Posterior vena cava (tissue), 2 donors: ENCODE measurements at places on chromosomes 7 and 10. TPM values are rescaled to one million over a fixed set of nuclear protein-coding genes. Genes with fewer than 3 reads are reported as not detected.

GRCh38 chr7:140924019-140924820 lies 509 bp downstream of the BRAF start:
- peak; percentile 94 for DNase-seq

DNA sequence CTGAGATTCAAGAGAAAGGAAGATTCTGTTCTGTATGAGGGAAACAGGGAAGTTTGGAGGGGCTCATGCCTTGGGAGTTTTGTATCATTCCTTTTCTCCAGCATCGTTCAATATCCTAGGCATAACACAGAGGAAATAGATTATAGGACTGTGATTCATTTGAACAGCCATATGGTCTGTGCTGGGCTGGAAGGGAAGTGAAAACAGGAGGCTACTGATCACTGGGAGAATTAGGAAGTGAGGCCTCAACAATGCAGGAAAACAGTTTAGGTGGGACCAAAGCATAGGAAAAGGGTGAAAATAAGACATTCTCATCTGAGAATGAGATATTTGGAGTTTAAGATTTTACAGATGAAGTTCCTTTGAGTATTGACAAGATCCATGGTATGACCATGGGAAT lies 70.7 kb upstream of the MKX start:
- DNase-seq: no peak

DNA sequence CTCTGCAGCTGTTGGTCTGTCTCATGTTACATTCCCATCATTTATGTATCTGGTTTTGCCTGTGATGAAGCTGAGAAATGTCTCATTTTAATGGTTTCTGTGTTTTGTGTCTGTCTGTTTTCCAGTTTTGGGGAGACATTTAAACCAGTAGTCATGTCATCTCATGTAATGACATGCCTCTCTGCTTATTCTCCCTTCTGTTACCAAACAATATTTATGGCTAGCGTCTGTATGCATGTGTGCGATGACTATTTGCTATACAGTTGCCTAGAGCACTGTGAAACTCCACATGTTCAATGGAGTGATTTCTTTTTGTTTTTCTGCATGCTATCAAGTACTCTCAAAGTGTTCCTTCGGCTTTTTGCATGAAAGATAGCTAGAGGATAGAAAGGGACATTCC lies 132.0 kb downstream of the ST7 start:
- no peak for DNase-seq

DNA sequence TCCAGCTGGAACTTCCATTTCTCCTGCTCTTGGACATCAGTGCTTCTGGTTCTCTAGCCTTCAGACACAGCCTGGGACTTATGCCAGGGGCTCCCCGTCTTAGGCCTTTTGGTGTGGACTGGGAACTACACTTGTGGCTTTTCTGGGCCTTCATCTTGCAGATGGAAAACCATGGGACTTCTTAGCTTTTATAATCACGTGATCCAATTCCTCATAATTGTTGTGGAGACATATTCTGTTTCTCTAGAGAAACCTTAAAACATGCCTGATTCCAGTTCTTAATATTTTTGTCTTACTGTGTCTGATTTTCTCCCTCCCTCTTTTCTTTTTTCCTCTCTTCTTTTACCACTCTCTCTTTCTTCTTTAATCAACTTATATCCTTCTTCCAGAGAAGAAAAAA lies 224.2 kb upstream of the FOXP2 start:
- no peak for DNase-seq

DNA sequence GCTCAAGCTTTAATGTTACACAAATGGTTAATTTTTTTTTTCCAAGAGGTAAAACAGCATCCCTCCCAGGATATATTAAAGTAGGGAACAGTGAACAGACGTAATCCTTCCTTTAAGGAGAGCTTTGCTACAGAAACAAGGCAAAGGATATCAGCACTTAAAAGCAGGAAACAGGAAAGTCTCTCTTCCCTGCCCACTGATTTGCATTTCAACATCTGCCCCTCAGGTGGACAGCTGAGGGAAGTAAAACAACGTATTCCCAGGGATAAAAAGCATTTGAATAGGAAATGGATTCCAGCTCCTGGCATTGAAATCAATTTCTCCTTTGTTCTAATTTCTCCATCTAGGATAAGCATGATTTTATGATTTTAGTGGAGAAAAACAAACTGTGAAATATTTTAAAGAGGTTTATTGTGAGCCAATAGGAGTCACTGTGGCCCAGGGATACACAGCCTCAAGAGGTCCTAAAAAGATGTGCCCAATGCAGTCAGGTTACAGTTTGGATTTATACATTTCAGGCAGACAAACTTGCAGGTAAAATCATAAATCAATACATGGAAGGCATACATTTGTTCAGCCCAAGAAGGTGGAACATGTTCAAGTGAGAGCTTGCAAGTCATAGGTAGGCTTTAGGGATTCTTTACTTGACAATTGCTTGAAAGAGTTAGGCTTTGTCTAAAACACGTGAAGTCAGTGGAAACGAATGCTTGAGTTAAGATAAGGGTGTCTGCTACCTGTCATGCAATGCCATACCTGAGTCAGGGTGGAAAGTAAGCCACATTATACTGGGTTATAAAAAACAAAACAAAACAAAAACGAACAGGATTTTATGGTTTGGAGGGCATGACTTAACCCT lies 286.2 kb upstream of the VWC2 start:
- DNase-seq: no peak

DNA sequence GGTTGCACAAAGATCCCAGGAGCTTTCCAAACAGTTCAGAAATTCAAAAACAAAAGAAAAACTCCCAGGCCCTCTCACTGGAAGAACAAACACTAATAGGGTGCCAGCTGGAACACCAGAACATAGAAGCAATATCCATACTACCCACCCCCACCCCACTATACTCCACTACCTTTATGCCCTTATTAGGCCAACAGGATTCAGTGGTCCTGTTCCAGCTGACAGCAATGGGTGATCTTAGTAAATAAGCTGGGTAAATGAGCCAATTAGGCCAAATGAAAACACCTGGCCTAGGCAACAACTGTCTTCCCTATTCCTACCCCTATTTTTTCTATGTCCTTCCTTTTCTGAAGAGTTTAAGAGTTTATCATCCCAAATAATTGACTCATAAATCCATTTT lies 11.7 kb downstream of the NOC3L start:
- DNase-seq: no peak

DNA sequence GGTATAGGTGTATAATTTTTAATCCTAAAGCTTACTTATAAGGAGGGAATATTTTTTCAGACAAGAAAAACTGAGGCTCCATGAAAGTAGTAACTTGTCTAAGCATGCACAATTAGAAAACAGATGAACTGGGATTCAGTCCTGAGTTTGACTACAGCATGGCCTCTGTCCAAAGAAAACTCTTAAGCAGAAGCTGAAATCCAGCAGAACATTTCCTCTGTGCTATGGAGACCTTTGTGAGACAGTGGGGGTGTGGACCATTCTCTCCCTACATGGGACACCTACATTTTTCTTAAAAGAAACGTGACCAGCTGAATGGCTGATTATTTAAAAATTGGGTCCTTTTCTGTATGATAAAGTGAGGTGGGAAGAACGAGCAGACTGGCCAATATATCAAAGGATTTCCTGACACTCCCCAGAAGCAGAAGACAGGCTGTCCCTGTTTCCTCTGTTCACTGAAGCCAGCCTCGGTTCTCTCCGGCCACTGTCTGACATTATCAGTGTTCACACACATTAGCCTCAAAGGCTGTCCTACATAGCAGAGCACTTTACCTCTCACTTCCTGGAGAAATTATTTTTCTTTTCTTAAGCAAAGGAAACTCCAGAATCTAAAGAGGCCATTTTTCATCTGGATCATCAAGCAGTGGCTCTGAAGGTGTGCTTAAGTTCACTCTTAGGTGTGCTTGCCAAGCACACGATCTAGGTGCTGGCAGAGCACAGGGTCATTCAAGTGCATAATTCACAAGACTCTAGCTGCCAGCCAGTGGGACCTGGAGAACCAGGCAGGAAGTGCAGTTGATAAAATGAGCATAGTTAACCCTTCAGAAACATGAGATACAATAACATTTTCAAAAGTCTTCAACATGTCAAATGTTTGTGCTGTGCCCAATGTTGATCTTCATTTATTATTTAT lies 40.4 kb upstream of the KIAA1217 start:
- no peak for DNase-seq

- DNase-seq: no peak
Measured at GRCh38 chr10:131013281-131013912, 298.1 kb downstream of the TCERG1L start.

DNA sequence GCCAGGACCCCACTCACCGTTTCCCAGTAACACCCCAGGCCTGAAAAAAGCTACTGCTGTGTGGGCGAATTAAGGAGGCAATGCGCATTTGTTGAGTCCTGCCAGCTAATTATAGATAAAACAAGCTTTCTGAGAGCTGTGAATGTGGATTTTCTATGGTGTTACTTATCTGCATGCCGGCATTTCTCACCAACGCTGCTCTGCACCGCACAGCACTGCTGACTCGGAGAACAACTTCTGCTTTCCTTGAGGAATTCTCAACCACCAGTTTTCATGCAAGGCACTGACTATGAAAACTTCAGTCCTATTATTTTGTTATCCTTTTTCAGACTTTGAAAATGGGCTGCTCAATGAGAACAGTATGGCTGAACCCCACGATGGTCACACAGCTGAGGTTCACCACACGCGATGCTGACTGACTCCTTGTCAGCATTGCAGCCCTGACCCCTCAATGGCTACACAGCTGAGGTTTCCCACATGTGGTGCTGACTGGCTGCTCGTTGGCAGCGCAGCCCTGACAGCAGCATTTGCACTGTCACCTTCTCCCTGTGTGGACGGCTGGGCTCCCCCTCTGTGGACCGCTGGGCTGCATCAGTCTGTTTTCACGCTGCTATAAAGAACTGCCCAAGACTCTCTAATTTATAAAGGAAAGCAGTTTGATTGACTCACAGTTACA lies 190.6 kb downstream of the DIP2C start:
- DNase-seq: peak; percentile 35

- no peak for DNase-seq
Measured at GRCh38 chr10:69275444-69275843, 2.9 kb upstream of the HK1 start.

GRCh38 chr10:83925133-83925532 lies 214.2 kb upstream of the GHITM start:
- DNase-seq: no peak

DNA sequence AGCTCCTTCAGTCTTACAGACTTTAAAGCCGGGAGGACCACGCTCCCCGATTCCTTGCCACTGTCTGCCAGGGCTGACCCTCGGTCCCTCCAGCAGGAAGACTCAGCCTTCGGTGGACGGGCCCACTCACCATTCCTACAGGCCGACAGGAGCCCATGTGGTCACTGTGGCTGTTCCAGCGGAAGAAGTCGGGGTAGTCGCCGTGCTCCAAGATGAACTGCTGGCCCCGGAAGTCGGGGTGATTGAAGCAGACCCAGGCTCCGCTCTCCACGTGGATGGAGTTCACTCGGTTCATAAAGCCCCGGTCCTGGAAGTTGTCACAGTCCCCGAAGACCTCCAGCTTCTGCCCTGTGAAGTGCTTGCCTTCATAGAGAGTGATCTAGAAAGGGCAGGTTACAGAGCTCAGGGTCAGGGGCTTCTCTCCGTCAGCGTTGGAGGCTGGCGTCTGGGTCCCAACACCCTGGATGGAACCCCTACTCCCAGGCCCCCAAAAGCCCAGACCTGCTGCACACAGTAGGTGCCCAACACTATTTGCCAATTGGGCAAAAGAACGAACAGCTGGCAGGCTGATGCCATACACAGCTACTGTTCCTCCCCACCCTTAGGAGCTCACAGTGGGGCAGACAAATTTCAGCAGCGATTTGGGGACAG lies 1.9 kb downstream of the CRYGN start:
- no peak for DNase-seq

GRCh38 chr10:76043261-76043660 lies 611.8 kb downstream of the LRMDA start:
- no peak for DNase-seq

DNA sequence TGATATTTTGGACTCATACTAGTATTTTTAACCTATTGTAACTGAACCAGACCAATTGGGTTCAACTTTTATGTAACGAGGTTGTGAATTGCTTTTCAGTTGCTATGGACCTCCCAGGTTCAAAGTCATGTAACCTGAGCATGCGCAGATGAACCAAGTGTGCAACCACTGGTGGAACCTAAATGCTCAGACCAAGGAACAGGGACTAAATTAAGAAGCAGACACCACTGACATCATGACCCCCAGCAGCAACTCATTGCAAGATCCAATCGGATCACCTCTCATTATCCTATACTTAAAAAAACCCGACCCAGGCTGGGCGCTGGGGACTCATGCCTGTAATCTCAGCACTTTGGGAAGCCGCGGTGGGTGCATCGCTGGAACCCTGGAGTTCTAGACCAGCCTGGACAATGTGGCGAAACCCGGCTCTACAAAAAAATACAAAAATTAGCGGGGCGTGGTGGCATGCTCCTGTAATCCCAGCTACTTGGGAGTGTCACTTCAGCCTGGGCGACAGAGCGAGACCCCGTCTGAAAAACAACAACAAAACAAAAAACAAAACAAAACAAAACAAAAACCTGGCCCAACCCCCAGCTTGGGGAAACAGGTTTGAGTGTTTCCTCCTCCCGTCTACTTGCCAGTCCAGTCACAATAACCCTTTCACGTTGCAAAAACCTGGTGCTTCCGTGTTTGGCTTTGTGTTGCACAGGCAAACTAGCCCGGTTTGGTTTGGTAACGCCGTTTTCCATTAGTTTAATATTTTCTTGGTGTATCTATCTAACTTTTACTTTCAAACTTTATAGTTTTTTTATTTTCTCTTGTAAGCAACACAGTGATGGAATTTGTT lies 11.3 kb upstream of the ZNF518A start:
- no peak for DNase-seq

GRCh38 chr10:60722623-60723022 lies 55.7 kb upstream of the CDK1 start:
- DNase-seq: no peak

- DNase-seq: no peak
Measured at GRCh38 chr7:43546231-43546630, 36.7 kb upstream of the STK17A start.

Gene CRYGN
- total RNA-seq: 1.1 TPM

Gene IL2RA
- total RNA-seq: 0.81 TPM

Gene ANKRD1
- 3.5 TPM for total RNA-seq
